ENCODE measurements at places on chromosomes 7 and 10. TPM values are rescaled to one million over a fixed set of nuclear protein-coding genes. Genes with fewer than 3 reads are reported as not detected.

The AOAH gene
- 8.1 TPM for total RNA-seq

The CFAP58 gene
- total RNA-seq: 2.3 TPM

DNA sequence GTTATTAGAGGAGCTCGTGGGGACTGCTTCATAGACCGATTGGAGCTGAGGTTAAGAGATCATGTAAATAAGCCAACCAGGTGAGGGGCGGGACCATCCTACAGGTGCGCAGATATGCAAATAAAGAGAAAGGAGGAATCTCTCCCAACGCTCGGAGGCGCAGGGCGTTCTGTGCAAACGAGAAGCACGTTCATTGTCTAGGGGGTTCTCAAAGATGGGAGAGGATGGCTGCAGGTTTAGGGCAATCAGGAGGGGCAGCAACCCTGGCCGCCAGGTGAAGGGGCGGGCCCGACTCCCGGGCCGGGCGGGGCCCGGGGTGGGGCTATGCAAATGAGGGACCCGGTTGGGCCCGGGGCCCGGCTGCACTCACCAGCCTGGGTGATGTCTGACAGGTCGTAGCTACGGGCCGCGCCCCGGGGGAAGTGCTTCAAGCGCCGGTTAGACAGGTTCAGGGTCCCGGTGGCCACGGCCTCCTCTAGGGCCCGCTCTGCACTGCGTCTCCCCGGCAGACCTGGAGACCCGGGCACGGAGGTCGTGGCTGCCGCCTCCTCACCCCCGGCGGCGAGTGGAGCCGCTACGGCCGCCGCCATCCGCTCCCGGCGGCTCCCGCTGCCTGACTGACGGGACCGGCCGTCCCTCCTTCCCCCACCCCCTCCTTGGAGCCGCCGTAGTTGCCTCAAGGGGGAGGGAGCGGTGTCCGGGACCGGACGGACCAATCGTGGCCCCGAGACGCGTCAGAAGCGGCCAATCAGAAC, at the start of gene LRCH4:
Gene LRCH4 (minus strand): TSS at position 619 of the 755 bp plus-strand sequence. CDS start 29 bp downstream, at position 590.
- DNase-seq: no peak

DNA sequence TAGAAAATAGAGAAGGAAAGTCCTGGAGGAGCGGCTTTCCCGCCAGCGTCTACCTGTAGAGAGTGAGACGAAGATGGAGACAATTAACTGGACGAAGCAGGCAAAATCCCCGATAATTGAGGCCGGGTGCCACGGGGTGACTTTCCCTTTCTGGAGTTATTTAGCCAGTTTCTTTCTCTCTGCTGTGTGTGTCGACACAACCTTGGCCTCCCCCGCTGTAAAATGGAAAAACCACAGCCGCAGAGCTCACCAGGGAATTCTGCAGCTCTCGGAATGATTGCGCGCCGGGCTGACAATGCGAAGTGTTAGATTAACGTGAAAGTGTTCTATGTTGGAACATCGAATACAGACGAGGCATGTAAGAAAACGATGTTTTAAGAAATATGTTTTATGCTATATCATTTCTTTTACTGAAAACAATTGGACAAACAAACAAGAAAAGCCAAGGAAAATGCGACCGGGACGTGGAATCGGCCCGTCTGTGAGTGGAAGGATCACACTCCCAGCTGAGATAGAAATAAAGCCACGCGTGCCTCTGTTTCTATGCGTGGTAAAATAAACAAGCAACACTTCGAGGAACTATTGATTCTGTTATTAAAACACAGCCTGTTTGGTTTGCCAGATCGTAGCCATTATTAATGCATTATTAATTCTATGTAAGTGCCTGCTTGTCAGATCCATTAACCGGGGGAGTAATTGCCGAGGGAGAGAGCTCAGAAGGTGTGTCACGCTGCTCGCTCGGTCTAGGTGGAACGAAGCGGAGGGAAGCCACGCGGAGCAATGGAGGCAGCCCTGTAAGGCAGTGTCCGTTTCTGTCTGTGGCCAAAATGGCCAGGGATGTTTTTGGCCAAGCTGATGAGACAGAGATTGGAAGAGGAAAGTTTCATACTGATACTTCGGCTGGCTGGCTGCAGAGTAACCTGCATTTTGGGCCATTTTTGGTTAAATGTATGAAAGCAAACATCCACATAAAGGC, 129.4 kb downstream of the DNAJB6 start:
- no peak for DNase-seq

GRCh38 chr7:2750004-2750407, 62.0 kb downstream of the AMZ1 start:
- DNase-seq: no peak
